NCI-H1694 treated with DMSO at 0.1 percent for 48 hours (cell line): ENCODE measurements at places on chromosomes 11 and 22.

DNA sequence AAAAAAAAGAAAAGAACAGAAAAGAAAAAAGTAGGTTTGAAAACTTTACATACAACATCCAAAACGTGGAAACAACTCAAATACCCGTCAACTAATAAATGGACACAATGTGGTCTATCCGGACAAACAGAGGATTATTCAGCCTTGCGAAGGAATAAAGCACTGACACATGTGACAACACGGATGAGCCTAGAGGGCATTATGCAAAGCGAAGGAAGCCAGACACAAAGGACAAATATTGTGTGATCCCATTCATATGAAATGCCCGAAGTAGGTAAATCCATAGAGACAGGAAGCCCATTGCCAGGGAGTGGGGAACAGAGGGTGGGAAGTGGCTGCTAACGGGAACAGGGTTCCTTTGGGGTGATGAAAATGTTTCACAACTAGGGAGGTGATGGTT lies 11.8 kb downstream of the RFPL1 start:
- DNase-seq, result no peak

- no peak for DNase-seq
Measured at GRCh38 chr22:48585916-48586798, 1241.5 kb downstream of the BRD1 start.

DNA sequence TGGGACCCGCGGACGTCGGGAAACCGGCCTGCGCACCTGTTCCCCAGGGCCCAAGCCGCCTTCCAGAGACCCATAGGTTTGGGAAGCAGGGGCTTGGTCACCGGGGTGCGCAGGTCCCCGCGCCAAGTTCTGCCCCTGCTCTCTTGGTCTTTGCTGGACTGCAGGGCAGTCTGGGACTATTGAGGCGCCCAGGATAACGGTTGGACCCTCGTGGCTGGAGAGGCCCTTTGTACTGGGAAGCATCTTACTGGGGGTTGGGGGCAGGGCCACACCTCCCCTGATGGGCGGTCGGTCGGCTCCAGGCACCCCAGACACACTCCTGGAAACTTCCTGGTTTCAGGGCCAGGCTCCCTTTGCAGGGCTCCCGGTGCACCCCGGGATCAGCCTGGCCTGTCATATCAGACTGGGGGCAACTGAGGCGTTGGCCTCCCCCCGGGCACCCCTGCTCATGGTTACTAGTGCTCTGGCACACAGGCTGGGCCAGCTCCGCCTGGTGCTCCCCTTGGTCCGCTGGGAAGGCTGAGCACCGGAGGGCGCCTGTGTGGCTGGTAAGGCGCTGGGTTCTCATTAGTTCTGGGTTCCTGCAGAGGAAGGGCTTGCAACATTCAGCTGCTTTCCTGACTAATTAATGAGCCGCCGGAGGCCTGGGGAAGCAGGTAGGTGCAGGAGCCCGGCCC lies 1250.5 kb downstream of the BRD1 start:
- DNase-seq, result peak; percentile 36

DNA sequence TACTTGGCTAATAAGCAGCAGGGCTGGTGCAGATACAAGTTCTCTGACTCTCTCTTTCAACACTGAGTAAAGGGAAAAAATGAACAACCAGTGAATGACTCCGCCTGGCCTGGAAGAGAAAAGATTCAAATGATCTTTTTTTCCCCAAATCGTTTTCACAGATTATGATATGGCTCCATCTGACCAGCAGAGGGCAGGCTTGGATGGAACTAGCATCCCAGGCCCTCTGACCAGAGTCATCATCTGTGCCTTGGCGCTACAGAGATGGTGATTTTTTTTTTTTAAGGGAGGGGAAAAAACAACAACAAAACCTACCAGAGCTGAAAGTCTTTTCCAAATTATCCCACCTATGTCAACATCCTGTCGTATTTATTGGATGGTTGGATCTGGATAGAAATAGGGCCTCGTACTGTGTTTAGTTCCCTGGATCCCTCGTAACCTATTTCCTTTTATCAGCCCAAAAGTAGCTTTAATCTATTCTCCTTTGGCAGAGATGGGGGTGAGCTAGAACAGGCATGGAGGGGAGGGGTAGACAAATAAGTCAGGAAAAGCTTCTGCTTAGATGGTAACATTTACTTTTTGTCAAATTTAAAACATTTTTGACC lies 69.7 kb downstream of the PRSS23 start:
- peak; percentile 11 for DNase-seq

GRCh38 chr11:128865490-128865889 lies 1.6 kb downstream of the KCNJ1 start:
- DNase-seq, result no peak

- no peak for DNase-seq
Measured at GRCh38 chr22:40560551-40560950, 76.0 kb downstream of the MRTFA start.

GRCh38 chr11:13229136-13229535 lies 48.5 kb upstream of the BMAL1 start:
- DNase-seq, result no peak

GRCh38 chr11:125756050-125756449 lies 10.0 kb downstream of the PATE1 start:
- DNase-seq, result no peak

DNA sequence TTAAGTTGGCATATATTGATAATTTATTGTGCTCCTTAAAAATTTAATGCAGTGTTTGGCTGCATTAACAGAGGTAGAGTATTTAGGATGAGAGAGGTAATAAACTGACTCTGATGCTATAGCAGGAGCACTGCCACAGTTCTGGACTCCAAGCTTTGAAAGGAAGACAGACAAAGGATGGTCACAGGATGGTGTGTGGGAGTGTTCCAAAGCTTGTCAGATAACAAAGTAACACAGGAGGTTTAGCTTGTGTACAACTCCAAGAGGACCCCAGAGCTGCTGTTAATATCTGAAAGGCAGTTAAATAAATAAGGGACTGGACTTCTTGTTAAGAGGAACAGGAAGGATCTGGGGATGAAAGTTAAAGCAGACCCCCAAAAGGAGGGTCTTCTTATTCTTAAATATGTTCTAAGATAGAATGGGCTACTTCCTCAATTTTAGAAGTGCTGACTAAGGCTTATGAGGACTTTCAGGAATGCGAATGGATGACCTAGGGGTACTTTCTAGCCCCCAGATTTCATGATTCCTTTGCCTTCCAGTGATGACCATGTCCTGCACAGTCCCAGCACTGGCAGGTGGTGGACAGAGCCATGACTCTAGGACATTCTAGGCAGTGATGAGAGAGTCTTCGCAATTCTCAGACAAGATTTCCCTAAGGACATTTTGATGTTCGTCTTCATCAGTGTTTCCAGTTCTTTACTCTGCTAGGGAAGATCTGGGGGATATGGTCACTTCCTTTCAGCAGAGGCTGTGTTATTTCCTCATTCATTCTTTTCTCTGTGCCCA lies 149.1 kb upstream of the RASSF10 start:
- DNase-seq, result no peak

DNA sequence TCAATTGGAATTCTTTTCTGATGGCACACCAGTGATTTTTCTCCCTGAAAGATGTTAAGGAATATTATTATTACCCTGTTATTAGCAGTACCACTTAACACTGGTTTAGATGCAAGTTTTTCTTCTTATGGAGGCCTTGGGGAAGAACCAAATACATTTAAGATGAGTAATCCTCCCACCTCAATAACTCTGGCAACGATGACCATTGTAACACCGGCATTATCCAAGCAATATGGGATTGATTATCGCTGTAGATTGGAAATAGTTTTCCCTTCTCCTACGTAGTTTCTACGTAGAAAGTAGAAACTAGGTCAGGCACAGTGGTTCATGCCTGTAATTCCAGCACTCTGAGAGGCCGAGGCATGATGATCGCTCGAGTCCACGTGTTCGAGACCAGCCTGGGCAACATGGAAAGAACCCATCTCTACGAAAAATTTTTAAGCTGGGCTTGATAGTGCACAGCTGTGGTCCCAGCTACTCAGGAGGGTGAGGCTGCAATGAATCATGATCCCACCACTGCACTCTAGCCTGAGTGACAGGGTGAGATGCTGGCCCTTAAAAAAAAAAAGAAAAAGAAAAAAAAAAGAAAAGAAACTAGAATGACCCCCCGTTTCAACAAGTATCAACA lies 45.5 kb downstream of the PACSIN2 start:
- no peak for DNase-seq

GRCh38 chr22:36279219-36279666 lies 26.3 kb downstream of the APOL1 start:
- no peak for DNase-seq

GRCh38 chr22:20463324-20464095 lies 25.9 kb upstream of the SCARF2 start:
- peak; percentile 81 for DNase-seq

DNA sequence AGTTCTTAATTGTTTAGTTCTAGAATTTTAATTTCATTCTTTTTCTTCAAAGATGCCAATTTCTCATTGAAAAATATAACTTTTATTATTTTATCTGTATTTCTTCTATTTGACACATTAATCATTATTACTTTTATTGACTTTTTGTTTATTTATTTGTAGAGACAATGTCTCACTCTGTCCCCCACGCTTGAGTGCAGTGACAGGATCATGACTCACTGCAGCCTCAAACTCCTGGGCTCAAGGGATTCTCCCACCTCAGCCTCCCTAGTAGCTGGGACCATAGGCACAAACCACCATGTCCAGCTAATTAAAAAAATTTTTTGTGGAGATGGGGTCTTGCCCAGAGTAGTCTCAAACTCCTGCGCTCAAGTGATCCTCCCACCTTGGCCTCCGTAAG lies 30.3 kb upstream of the FBLN1 start:
- no peak for DNase-seq

GRCh38 chr11:89159974-89160373 lies 17.7 kb upstream of the TYR start:
- DNase-seq, result no peak

DNA sequence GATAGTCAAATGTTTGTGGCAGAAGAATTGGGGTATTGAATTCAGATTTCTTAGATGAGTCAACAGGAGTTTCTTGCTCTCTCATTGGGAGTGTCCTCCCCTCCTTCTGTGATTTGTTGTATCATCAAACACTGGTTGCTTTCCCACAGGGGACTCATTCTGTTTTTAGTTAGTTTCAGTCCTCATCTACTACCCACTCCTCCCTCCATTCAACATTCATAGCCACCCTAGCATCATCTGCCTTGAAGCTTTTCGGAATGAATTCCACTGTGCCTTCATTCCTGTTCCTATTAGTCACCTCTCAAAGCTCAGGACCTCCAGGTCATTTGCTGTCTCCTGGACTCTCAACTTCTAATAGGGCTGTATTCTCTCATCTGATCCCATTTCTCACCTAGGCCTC lies 31.5 kb upstream of the RAB38 start:
- DNase-seq, result no peak

- no peak for DNase-seq
Measured at GRCh38 chr22:26953012-26953883, 295.9 kb downstream of the MIAT start.

DNA sequence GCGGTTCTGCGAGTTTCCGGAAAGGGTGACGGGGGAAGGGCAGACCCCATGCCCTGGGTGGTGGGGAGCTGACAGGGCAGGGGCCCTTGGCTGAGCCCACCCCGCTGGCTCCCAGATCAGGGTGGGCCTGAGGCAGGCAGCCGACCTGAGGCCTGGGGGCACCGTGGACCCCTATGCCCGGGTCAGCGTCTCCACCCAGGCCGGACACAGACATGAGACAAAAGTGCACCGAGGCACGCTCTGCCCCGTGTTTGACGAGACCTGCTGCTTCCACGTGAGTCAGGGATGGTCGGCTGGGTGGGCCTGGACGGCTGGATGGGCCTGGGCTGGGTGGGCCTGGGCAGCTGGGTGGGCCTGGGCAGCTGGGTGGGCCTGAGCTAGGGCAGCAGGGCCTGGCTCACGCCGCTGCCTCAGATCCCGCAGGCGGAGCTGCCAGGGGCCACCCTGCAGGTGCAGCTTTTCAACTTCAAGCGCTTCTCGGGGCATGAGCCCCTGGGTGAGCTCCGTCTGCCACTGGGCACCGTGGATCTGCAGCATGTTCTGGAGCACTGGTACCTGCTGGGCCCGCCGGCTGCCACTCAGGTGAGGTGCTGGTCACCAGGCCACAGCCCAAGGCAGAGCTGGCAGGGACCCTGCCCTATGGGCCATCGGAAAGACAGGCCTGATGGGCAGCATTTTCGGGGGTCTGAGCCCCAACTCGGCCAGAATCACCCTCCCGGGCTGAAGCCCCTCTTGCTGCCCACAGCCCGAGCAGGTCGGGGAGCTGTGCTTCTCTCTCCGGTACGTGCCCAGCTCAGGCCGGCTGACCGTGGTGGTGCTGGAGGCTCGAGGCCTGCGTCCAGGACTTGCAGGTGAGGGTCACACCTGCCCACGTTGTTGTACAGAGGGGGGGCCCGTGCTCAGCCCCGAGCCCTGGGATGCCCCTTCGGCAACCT lies 1.5 kb downstream of the SYT8 start:
- DNase-seq, result no peak

DNA sequence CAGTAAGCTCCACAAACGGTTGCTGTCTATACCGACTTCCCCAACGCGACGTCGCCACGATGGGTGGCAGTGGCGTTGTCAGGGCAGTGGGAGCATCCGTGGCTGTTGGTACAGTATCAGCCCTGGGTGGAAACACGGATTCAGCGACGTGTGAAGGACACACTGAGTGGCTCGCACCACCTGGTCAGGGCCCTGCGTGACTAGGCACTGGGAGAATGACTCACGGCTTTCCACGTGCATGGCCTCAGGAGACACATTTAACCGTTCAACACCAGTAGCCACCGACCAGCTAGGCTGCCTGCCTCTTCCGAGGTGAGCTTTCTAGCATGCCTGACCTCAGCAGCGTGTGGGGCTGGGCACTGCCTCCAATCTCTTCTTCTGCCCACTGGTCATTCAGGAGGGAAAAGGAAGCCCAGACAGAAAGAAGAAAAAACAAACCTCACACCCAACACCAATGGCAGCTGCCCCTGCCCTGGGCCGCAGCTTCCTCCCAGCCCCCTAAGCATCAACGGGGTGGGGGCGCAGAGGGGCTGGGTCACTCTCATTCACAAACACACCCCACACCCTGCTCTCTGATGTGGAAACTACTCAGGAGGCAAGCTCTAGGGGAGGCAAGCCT lies 59.0 kb downstream of the MYH9 start:
- no peak for DNase-seq

- DNase-seq, result no peak
Measured at GRCh38 chr11:30546334-30546733, 39.8 kb downstream of the MPPED2 start.

- DNase-seq, result no peak
Measured at GRCh38 chr11:43518408-43519160, 159.9 kb downstream of the TTC17 start.

- DNase-seq, result no peak
Measured at GRCh38 chr22:47374901-47375575, 612.6 kb downstream of the TBC1D22A start.

DNA sequence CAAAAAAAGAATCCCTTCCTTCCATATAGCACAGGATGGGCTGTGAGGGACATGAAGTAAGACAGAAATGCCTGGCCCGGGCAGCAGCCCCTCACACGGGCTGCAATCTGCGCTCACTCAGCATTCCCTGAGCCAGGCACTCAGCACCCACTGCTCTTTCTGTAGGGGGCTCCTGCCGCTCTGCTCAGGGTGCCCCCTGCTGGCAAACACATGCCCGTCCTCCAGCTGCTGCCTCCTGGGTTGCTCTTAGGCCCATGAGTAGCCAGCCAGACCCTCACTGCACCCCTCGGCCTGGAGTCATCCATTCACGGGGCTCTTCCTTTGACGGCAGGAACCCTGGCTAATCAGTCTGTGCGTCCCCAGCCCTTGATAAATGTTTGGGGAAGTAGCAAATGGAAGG lies 6.9 kb downstream of the MCAT start:
- DNase-seq, result peak; percentile 28
